ENCODE measurements at places on chromosomes 4 and X.

- no peak for DNase-seq
Observed at GRCh38 chr4:116302990-116303735, 782.2 kb downstream of the TRAM1L1 start.

DNA sequence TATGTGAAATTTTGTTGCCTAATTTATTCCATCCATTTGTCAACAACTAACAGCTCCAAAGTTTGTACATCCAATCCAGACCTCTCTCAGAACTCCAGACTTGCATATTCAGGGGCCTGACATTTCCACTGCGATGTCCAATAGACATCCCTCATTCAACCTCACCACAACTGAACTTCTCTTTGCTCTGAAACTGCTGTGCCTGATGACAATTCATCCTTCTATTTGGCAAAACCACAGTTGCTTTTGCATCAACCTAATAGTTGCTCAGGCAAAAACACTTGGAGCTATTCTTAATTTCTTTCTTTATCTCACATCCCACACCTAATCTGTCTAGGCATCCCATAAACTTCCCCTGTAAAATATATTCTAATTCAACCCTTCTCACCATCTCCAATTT, 56.5 kb downstream of the ANTXR2 start:
- no peak for DNase-seq

DNA sequence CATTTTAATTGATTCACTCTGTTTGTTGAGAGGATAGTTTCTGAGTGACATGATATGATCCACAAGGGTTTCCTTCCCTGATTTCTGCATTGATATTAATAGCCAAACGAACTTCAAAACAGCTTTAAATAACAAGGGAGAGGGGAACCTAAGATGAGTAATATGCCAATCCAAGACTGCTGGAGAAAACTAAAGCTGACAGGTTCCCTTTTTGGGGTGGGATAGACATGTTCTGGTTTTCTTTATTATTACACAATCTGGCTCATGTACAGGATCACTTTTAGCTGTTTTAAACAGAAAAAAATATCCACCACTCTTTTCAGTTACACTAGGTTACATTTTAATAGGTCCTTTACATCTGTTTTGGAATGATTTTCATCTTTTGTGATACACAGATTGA, 182.2 kb downstream of the AR start:
- no peak for DNase-seq

DNA sequence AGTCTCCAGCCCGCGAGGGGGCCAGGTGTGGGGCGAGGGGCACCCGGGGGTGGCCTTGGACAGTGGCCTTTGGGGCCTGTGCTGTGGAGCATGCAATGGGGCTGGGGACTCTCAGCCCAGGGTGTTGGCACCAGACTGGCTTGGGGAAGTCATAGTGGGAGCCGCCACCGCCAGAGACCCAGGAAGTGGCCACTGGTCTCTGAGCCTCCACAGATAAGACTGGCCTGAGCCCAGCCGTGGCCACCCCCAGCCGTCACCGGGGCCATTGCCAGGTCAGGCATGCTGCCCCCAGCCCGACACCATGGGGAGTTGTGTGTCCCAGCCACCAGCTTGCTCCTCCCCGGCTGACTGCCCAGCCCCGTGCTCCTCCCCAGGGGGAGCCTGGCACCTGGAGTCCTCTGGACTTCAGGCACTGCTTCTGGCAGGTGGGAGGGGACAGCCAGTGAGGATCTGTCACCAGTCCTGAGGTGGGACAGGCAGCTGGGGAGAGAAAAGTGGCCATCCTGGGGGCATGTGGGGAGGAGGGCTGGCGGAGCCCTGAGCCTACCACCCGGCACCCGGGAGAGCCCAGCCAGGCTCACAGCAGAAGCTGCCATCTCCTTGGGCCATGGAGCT, 32.5 kb downstream of the TACC3 start:
- no peak for DNase-seq

GRCh38 chr4:111991163-111991562, 154.1 kb upstream of the FAM241A start:
- no peak for DNase-seq

- DNase-seq: peak; percentile 51
Observed at GRCh38 chr4:37748485-37748884, 62.3 kb upstream of the RELL1 start.

- no peak for DNase-seq
Observed at GRCh38 chrX:8284131-8284530, 113.1 kb upstream of the VCX2 start.

GRCh38 chr4:8732681-8733243, 138.9 kb downstream of the HMX1 start:
- no peak for DNase-seq

GRCh38 chrX:103275947-103276567, 493 bp downstream of the TCEAL5 start:
- no peak for DNase-seq

DNA sequence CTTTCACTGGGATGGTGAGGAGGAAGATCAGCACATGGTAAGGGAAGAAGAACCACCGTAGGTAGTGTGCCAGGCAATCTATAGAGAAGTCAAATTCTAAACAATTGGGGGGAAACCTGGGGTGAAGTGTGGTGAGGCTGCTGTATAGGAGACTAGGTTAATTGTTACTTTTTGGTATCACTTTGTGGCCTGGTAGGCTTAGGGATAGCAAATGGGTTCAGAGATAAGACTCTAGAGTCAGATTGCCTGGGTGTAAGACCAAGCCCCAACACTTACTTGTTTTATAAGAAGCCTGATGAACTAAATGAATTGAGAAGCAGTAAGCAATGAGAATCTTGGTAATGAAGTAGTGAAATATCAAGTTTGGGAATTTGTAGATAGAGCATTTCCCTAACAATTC, 8.7 kb downstream of the SMAD1 start:
- no peak for DNase-seq

- peak; percentile 73 for DNase-seq
Observed at GRCh38 chrX:69222103-69223090, 57.1 kb upstream of the PJA1 start.

GRCh38 chrX:64427281-64427680, 32.0 kb upstream of the MTMR8 start:
- no peak for DNase-seq

DNA sequence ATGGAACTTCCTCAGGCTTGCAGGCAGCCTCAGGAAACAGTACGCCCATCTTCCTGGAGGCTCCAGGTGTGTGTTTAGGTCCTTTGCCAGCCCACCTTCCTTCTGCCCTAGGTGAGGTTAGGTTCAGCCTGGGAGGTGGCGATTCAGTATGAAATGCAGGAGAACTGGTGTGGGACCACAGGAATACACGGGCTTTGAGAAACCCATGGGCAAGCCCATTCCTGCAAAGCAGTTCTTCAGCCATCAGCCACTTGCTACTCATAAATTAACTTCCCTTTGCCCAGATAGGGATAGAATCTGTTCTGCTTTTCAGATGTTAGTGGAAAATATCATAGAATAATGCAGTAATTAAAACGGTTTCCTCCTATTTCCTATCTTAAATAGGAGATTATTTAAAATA, 32.2 kb downstream of the TBC1D14 start:
- no peak for DNase-seq

GRCh38 chr4:139934057-139934707, 219.8 kb downstream of the MAML3 start:
- peak; percentile 63 for DNase-seq

GRCh38 chrX:103628386-103629317, at the start of gene TCEAL1:
TSS of gene TCEAL1 (plus strand) at chrX:103628975. CDS start at chrX:103629917, 942 bp downstream.
- peak; percentile 77 for DNase-seq

DNA sequence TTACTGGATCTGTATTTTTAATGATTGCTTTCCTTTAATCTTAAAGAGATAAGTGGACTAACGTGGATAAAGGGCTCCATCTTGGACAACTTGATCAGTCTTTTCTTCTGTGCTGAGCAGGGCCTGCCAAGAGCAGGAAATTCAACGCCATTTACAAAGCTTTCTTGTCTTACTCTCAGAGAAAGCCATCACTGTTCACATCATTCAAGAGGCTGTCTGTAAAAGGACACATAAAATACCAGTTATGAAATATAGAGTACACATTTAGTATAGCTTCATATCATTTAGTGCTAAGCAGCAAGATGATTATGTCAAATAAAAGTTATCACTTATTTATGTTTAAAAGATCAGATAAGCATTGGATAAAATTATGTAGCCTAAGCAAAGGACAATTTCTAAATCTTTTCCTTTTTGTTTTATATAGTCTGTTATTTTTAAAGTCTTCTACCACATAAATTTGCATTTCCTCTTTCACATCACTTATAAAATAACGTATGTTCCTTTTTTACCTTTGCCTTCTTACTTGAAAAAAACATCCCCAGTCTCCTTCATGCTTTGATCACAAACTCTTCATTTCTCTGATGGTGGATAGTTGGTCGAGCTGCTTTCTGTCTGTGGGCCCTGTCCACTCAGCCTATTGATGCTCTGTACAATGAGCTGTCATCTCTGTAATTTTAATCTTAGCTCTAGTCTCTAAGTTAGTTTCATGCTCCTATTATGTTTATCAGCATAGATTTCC, 2.1 kb upstream of the CCNG2 start:
- no peak for DNase-seq

- no peak for DNase-seq
Observed at GRCh38 chr4:2249526-2250356, 7.8 kb upstream of the HAUS3 start.

GRCh38 chr4:54218736-54219135, 10.4 kb upstream of the PDGFRA start:
- no peak for DNase-seq

DNA sequence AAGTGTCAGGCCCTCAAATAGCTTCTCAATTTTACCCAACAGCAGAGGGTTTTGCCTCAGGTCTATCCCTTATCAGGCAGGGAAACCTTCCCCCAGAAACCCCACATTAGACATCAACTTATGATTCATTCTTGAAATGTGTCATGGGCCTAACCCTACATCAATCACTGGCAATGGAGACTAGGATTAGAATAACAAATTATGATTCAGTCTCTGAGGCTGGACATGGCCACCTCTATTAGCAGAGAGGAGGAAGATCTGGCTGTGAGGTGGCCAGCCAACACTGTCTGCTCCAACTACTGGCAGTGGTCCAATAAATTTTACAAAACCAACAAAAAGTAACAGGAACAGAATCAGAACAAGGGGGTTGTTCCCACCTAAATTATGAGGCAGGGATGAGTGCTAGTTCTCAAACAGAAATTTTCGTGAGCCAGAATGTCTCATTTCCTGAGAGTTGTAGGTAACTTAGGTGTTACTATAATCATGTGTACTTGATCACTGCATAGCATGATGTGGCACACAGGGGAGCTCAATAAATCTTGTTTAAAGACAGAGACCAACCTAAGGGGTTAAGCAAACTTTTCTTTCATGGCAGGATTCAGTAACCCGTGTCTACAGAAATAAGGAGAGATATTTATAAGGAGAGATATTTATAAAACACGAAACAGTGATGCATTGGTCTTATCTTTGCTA, 126.8 kb downstream of the NFKB1 start:
- no peak for DNase-seq

Measured in NCI-H1092 treated with DMSO at 0.1 percent for 48 hours (cell line).